ENCODE measurements at places on chromosomes 12 and 14.

GRCh38 chr12:546265-546919 is 86.7 kb downstream of the B4GALNT3 start:
- DNase-seq = no peak

GRCh38 chr12:89344043-89344861 is 8.0 kb downstream of the DUSP6 start:
- DNase-seq = no peak

GRCh38 chr14:29652571-29652970 is 275.1 kb downstream of the PRKD1 start:
- no peak for DNase-seq

- no peak for DNase-seq
Measured at GRCh38 chr12:38132139-38132538, 184.4 kb upstream of the ALG10B start.

GRCh38 chr12:52228366-52228765 is 4.7 kb upstream of the KRT7 start:
- DNase-seq = no peak

DNA sequence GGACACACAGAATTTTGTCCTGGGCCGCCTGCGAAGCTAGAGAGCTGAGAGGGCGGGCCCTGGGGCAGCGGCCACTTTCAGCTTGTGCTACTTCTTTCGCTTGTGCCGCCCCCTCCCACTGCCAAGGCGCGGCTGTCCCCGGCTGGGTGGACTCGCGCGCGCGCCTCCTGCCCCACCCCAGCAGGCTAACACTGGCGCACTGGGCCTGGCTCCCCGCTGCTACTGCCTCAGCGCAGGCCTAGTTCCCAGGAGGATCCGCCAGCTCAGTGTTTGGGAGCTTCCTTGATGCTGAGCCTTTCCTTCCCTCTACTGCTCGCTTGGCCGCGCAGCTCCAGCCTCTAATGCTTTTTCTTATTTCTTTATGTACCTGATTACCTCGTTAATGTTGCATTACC is 27.4 kb upstream of the METAP2 start:
- no peak for DNase-seq

- DNase-seq = no peak
Measured at GRCh38 chr14:50961605-50962221, 17.4 kb upstream of the PYGL start.

DNA sequence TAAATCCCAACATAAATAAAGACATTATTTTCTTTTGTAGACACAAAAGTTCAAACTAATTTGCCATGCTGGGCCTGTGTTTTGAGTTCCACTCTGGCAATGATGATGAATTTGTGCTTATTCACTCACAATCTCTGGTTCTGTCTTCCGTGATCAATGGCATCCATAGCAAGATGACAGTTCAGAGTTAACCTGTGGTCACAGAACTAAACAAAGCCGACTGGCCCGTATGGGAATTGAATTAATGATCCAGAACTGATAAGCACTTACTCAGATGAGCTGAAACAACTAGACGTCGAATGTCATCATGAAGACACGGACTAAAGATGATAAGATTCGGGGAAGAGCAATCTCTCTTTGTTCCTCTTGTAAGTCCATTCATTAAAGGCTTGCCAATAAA is 81.6 kb downstream of the CAPZA3 start:
- no peak for DNase-seq

GRCh38 chr14:68522510-68523325 is 270.1 kb downstream of the ZFP36L1 start:
- no peak for DNase-seq

- DNase-seq = no peak
Measured at GRCh38 chr14:91129261-91129660, 15.4 kb downstream of the DGLUCY start.

GRCh38 chr14:24927809-24928208 is 122.1 kb downstream of the STXBP6 start:
- DNase-seq = no peak

All from NCI-H82 (cell line).